SK-N-SH treated with all-trans-retinoic acid at 6 μM for 48 hours (cell line): ENCODE measurements at places on chromosomes 11 and 22.

GRCh38 chr11:100403816-100404215, 283.3 kb upstream of the ARHGAP42 start:
- no peak for ATAC-seq

GRCh38 chr22:19605508-19606331, 81.5 kb upstream of the CLDN5 start:
- ATAC-seq = no peak

DNA sequence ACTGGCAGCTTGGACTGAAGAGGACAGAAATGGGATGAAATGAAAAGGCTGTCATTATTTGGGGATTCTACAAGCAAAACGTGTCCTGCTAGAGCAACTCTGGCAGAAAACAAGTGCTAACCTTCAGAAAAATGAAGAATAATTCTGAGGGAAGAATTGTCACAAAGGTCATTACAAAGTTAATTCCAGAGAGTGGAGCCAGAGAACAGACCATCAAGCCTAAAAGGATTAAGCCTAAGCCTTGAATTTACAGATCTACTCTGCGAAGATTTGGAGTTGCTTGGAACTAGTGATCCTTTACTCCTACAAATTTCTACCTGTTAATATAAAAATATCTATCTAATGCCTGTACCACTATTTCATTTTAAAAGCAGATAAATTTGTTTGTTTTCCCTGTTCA, 1077.3 kb upstream of the CNTN5 start:
- ATAC-seq = no peak

- peak; percentile 8; the same call in 1 of the 3 replicates for ATAC-seq
These were observed 4.9 kb upstream of the SPECC1L start for GRCh38 chr22:24265734-24266133.

DNA sequence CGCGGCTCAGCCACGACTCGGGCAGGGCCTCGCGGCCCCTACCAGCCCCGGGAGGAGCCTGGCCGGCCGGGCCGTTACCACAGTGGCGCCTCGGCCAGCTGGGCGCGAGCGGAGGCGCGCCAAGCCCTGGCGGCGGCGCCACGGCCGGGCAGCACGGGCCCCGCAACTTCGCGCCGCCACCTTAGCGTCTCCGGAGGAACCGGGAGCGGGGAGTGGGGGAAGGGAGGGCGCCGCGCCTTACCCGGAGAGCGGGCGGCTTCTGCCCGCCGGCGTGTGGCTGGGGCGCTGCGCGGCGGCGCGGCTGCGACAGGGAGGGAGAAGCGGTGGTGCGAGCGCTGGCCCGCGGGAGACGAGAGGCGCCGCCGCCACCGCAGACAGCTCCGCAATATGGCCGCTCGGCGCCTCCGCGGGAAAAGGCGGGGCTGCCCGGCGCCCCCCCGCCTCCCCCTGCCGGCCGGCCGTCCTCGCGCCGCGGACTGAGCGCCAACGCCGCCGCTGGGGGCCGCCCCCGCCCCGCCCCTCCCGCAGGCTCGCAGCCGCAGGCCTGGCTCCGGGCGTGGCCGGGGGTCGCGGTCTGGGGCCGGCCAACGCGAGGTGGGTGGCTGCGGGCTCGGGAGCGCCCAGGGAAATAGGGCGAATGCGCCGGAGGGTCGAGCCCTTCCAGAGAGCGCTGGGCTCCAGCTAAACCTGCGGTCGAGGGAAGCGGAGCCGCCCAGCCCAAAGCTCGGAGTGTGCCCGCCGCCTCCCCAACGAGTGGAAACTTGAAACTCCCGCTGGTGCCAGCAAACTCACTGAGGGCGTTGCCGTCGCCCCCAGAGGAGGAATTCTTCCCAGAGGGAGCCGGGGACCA, at the start of gene RDX:
Gene RDX, minus strand, starts transcription at position 389 of the 850 bp plus-strand sequence. CDS start 16,922 bp downstream, outside the sequence.
- ATAC-seq = peak; percentile 79

GRCh38 chr11:22733475-22734248, 67.3 kb downstream of the GAS2 start:
- no peak for ATAC-seq

- no peak for ATAC-seq
These were observed 3.7 kb downstream of the SLC37A4 start for GRCh38 chr11:119026970-119027369.

- ATAC-seq = no peak
These were observed 101.7 kb upstream of the PAX6 start for GRCh38 chr11:31912808-31913207.

DNA sequence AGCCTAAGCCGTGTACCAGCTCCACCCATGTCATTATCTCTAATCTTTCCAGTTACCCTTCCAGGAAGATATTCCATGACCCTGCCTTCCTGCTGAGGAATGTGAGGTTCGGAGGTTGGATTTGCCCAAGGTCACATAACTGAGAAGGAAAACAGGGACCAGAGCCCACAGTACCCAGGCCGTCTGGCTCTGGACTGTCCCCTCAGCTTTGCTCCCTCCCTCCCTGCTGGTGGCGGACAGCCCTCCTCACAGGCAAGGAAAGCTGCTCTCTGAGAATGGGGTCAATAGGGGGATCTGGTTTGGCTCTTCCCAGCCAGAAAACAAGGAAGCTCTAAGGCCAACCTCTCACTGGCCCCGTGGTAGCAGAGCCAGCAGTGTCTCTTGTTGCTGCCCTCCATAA, 63.3 kb downstream of the SYN3 start:
- no peak for ATAC-seq

DNA sequence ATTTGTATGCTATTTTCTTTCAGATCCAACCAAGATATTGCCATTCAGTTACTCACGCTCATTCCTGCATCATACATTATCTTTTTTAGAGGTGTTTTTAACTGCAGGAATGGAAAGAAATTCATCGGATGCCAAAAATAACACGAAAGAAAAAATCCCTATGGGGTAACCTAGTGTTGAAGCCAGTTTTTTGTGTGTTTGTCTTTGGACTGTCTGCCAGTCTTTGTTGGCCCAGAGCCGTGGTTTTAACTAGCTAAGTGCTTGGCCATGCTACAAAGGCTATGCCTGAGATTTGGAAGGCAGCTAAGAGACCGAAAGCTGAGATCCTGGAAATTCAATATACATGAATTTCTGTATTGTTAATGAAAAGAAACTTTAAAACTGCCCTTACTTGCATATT, 309.8 kb upstream of the CNTN5 start:
- ATAC-seq = no peak

DNA sequence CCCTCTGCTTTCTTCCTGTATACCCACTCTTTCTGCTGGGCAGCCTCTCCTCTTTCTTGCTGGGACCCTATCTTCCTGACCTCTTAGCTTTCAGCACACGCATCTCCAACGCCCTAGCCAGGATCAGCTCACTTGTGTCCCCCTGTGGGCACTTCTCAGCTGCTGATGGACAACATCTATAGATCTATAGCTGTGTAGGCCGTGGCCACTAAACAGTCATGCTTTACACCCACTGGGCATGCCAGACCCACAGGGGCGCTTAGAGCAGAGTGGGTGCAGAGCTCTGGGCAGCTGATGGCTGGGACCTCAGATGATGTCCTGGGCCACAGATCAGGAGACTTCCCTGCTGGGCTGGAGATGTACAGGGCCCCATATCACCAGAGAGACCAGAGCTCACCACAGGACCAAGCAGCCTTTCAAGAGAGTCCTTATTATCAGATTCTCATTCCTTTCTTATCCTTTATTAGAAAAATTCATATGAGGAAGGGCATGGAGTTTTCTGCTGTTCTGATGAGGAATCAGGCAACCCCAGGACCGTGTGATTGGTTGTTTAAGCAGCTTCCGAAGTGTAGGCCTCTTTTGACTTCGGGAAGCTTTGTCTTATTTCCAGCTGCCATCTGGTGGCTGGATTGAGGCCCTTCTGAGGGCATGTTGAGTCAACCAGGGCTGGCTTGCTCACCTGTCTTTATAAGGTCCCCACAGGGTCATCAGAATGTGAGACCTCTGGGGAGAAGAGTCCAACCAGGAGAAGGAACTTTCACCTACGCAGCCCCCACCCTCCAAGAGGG, 60.5 kb downstream of the OSBP2 start:
- peak; percentile 98 for ATAC-seq

GRCh38 chr11:122304973-122305372, 189.0 kb upstream of the BLID start:
- no peak for ATAC-seq

DNA sequence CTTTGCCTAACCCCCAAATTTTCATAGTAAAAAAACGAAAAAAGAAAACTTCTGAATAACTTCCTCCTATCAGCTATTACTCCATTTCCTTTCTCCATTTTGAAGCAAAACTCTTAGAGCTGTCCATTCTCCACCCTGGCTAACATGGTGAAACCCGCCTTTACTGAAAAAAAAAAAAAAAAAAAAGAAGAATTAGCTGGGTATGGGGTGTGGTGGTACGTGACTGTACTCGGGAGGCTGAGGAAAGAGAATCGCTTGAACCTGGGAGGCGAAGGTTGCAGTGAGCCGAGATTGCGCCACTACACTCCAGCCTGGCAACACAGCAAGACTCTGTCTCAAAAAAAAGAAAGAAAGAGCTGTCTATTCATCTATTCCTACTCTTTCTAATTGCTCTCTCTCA, 11.3 kb upstream of the NXF1 start:
- ATAC-seq = no peak

DNA sequence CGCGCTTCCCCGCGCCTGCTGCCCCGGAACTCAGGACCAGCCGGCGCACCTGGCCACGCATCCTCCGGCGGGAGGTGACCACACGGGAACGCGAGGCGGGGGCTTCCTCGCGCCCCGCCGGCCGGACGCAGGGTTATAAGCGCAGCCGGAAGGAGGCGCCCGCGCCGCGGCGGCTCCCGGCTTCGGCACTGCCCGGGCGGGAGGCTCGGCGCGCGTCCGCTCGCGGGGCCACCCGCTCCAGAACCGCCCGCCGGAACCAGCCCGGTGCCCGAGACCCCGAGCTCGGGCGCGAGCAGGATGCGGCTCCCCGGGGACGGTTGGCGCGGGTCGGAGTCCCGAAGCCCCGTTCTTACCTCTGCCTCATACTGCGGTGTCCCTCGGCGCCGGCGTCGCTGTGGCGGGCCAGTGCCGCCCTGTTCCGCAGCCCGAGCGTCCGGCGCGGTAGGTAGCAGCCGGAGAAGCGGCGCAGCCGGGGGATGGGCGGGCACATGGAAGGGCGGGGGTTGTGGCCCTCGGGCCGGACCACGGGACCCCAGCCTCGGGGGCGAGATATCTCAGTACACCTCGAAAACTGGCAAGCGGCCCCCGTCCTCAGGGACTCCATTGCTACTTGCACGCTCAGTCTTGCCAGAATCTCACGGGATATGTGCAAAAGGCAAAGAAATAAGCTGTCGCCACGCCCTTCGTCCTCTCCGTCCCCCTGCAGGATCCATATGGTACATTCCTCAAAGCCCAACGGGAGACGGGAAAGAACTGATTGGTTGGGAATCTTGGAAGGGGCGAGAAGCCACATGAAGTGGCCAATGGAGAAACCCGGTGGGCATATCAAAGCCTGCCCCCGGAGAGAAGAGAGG, 23.1 kb downstream of the MICAL3 start:
- peak; percentile 93 for ATAC-seq

DNA sequence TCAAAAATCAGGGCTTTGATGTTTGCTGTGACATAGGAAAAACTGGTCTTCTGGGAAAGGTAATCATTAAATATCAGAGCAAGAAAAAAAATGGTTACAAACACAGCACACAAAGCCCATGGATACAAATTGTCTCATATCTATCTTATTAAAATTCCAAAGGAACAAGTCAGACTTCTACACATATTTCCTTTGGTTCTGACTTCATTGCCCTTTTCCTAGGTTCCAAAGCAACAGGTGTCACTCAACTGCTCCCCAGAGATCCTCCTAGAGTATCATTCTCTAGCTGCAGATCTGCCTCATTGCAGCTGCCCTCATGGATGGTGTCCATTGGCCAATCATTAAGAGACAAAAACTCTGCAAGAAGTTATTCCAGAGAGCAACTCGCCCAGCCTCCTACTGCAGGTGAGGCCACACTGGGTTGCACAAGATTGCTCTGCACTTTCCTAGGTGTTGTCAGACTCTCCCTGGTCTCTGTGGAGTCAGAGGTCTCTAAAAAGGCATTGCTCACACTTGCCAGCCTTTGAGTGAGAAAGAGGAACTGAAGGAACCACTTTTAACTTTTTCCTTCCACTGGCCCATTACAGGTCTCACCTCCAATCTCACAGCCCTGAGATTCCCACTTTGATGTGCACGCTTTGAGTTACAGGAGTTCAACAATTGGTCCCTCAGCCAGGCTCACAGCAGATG, 5.7 kb downstream of the DRICH1 start:
- peak; percentile 32 for ATAC-seq
